Activated CD4-positive, alpha-beta T cell treated with anti-CD3 and anti-CD28 coated beads for 4 hours (primary cell): ENCODE measurements at places on chromosomes 4 and X.

GRCh38 chr4:47468706-47469365 is 5.3 kb upstream of the COMMD8 start:
- no peak for DNase-seq

DNA sequence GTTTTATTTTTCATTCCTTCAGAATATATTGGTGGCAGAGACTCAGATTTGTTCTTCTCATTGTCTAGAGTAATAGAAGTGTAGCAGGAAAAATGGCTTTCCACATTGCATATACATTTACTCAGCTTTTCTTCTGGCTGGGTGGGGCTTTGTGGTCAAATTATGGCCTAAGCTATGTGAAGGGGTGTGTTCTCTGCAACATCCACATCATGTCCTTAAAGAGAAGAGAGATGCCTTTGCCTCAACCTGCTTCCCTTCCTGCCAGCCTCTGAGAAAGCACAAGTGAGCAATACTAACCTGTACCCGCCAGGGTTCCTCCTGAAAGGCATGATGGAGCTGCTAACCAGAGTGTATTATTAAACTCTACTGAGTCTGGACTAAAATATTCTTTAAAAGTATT is 695.6 kb upstream of the FAM241A start:
- no peak for DNase-seq

DNA sequence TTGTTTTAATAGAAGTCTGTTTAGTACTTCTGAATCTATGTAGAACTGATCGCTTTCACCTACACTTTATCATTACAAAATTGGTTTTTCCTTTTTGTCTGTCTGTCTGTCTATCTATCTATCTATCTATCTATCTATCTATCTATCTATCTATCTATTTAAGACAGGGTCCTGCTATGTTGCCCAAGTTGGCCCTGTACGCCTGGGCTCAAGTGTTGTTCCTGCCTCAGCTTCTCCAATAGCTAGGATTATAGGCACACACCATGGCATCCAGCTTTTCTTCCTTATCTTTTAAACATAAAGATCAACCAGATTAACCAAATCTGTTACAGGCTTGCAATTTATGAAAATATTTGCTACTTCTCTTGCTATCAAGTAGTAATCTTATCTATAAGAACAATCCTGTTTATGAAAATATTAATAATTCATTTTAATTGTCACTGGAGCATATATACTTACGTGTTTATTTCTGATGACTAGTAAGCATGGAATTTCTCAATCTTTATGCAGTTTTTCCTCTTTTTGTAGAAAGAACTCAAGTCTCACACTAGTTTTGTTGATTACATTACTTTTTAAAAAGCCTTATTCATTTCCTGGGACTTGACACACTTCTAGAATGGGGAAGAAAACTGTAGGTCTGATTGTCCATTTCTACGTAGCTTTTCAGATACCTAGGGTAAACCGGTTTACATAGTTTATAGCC is 24.5 kb downstream of the KIAA0232 start:
- no peak for DNase-seq

DNA sequence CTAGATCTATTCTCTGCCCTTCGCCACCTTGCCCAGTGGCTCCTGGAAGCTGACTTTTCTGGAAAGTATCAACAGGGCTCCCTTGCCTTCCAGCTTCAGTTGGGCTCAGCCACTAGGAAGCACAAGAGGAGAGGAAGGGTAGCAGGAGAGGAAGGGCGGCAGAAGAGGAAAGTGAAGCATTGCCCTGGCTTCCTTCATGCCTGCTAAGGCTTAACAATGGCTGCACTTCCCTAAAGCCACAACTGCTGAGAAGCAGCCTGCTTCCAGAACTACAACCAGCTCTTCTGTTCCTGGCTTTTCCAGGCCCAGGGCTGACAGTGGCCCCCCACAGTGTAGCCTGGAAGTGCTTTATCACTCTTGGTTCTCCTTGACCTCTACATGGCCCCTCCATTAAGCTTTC is 29.1 kb upstream of the PGM2 start:
- DNase-seq: no peak

DNA sequence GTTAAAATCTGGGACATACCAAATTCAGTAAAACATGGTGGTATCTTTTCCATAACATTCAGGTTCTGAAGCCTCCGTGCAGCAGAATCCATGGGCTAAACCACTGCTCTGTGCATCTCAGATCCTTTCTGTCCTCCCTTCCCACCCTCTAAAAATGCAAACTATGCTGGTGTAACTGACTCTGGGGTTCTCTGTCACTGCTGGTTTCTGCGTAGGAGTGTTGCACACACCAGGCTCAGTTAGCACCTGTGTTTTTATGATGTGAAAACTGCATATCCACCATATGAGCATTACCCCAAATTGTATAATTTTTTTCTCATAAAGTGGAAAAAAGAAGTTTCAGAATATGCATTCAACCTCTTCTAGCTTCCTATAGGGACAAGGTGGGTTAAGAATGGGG is 22.4 kb upstream of the IL21 start:
- no peak for DNase-seq

DNA sequence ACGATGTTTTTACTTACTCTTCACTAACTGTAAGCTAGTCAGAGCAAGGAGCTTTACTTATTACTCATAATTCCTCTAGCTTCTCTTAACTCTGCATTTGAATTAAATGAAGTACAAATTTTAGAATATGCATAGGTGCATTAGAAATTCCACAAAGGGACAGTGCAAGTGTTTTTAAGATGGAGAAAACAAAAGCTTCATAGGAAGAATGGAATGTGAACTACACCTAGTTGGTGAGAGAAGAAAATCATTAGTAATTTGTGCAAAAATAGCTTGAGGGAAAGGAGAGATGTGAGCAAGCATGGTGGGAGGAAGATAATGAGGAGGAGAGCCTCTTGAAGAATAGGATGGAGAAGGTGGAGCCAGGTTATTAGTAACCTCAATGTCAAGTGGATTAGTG is 77.5 kb upstream of the SMARCA5 start:
- DNase-seq: no peak

- DNase-seq: no peak
Observed at GRCh38 chr4:34469516-34469915, 1774.8 kb downstream of the ARAP2 start.

DNA sequence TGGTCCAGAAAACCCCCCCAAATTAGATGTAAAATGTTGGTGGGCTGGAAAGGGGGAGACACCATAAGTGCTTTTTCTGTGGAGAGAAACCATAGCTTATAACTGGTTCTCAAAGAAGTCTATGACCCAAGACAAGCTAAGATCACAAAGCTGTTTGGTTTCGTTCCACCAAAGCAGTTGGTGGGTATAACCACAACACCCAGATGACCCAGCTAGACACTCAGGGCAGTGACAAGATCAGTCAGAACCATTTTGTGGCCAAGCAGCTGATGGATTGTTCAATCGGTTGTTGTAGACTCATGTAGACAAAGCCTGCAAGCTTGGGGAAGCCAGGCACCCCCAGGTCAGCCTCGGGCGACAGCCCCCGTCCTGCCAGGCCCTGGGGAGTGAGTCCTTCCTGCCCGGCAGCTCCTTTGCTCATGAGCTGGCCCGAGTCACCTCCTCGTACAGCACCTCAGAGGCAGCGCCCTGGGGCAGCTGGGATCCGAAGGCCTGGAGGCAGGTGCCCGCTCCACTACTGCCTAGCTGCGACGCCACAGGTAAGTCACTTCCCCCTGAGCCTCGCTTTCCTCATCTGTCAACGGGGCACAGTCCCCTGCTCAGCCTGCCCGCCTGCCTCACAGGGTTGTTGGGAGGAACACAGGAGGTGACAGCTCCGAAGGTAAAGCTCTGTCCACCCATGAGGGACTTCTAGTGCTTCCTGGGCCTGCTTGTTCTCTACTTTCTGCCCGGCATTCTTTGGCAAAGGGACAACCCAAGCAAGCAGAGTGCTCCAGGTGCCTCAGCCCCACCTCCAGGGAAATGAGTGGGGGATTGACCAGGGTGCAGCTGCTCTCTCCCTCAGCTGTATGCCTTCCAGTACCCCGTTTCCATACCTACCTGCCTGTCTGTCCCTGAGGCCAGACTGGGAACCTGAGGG is 65.2 kb upstream of the MTM1 start:
- no peak for DNase-seq

- DNase-seq: no peak
Observed at GRCh38 chr4:47598320-47598719, 113.2 kb downstream of the ATP10D start.

DNA sequence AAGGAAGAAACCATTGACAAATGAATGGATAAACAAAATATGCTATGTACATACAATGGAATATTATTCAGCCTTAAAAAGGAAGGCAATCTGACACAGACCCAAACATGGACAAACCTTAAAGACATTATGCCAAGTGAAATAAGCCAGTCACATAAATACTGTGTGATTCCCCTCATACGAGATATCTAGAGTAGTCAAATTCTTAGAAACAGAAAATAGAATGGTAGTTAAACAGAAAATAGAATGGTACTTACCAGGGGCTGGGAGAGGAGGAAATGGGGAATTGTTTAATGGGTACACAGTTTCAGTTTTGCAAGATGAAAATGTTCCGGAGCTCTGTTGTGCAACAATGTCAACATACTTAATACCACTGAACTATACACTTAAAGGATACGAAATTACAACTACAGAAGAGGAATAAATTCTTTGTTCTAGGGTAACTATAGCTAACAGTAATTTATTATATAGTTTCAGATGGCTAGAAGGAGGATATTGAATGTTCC is 47.8 kb upstream of the DUSP21 start:
- DNase-seq: no peak

GRCh38 chr4:46392421-46392820 is 2.5 kb upstream of the GABRA2 start:
- DNase-seq: no peak

DNA sequence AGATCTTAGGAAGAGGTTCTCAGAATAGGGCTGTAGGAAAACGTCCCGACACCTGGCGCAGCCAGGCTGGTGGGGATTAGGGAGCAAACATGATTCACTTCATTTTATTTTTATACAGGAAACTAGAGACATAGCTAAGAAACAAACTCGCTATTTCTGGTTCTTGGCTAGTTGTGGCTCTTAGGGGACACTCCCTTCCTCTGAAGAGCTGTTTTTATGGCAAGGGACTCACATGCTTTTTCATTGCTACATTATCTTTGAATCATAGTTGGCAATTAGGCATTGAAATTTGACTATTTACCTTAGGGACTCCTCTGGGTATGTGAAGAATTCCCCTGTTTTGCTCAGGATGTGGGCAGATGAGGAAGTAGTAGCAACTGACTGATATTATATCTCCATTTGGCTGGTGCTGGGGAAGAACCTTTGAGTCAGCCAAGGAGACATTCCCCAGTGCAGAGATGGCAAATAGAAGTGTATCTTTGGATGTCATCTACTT is 174.5 kb downstream of the SMIM20 start:
- no peak for DNase-seq

GRCh38 chr4:5045097-5045496 is 6.2 kb upstream of the STK32B start:
- DNase-seq: no peak

GRCh38 chrX:120137439-120137838 is 21.0 kb upstream of the RHOXF2 start:
- no peak for DNase-seq

DNA sequence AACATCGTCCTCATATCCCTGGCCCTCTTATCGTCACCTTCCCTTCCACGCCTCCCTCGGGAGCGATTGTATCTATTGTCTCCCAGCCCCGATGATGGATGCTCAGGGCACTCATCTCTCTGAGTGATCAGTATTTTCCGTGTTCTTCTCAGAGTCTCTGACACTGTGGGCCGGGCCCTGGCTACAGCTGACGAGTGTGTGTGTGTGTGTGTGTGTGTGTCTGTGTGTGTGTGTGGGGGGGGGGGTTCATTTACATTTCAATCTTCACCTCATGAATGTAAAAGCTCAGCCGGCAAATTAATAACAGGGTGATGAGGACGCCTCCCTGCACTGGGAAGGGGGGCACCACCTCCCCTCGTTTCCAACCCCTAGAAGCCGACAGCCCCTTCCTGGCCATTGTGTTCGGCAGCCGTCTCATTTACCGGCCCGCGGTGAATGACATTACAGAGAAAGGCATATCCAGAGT is 159.5 kb downstream of the SHOX start:
- no peak for DNase-seq

- DNase-seq: no peak
Observed at GRCh38 chr4:140174543-140174942, 20.6 kb upstream of the MAML3 start.

- DNase-seq: no peak
Observed at GRCh38 chrX:21379991-21380390, 5.8 kb downstream of the CNKSR2 start.
